Right lobe of liver (tissue), 6 donors: ENCODE measurements at places on chromosomes 11 and 22.

GRCh38 chr11:76783896-76784813 lies 999 bp downstream of the TSKU start:
- H3K4me1 ChIP-seq, result peaks cover 40% of the 10 kb centered on the region
- no peaks in the 10 kb centered on the region for H3K27me3 ChIP-seq
- no peak for DNase-seq
- H3K36me3 ChIP-seq, result peaks cover 8% of the 10 kb centered on the region

- no peak overlapping the region for H3K27ac ChIP-seq
- H3K4me1 ChIP-seq, result peaks cover 9% of the 10 kb centered on the region
These were observed 83.5 kb downstream of the CTTN start for GRCh38 chr11:70481625-70482528.

DNA sequence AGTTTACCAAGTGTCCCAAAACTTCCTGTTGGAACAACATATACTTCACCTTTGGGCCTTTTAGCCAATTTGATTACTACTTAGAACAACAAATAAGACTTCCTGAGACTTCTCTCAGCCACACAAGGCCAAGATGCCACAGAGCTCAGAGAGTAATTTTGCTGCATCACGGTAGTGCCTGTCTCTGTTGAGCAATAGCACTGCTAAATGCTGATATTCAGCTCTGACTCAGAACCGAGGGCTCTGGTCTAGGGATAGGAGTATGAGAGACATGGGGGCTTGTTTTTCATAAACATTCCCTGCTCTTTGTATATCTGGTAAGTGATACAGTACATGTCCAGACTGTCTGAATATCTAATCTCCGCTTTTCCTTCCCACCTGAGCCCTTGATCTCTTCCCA lies 260.4 kb upstream of the ARHGAP20 start:
- no peaks in the 10 kb centered on the region for H3K36me3 ChIP-seq
- H3K27ac ChIP-seq, result no peak overlapping the region
- no peak for DNase-seq
- H3K4me3 ChIP-seq, result no peak overlapping the region
- no peaks in the 10 kb centered on the region for H3K4me1 ChIP-seq
- no peaks in the 10 kb centered on the region for H3K27me3 ChIP-seq

DNA sequence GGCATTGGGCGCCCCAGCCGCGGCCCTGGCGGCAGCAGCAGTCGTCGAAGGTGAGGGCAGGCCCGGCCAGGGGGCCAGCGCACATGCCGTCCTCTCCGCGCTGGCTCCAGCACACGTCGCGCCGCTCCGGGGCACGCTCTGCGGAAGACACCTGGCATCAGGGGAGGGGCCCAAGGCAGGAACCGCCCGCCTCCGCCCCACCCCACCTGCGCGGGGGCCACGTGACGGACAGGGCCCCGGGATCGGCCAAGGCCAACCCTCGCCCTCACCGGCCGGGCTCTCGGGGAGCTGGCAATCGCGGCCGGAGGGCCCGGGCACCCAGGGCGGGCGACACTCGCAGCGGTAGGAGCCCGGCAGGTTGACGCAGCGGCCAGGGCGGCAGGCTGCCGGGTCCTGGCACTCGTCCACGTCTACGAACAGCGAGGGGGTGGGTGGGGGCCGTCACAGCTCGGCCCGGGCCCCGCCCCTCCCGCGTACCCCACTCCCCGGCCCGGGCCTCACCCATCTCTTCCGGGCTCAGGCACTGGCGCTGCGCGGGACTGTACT lies 14.9 kb downstream of the SCYL1 start:
- H3K27ac ChIP-seq, result peak overlapping the region; percentile 79
- H3K4me1 ChIP-seq, result no peaks in the 10 kb centered on the region
- peaks cover 4% of the 10 kb centered on the region for H3K36me3 ChIP-seq
- H3K4me3 ChIP-seq, result peak overlapping the region; percentile 60

- no peak overlapping the region for H3K4me3 ChIP-seq
- H3K27ac ChIP-seq, result no peak overlapping the region
- H3K27me3 ChIP-seq, result no peaks in the 10 kb centered on the region
- no peaks in the 10 kb centered on the region for H3K36me3 ChIP-seq
- peaks cover 2% of the 10 kb centered on the region for H3K4me1 ChIP-seq
These were observed 521.9 kb downstream of the INSC start for GRCh38 chr11:15636521-15637089.

DNA sequence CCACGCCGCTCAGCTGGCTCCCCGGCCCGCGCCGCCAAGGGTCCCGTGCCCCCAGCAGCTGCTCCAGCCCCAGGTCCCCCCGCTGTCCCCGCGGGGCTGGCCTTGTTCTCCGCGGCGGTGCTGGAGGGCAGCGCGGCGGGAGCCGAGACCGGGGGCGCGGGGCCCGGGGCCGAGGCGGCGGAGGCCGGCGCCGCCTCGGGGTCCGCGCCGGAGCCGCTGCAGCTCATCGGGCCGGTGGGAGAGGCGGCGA lies 128 bp downstream of the TAF10 start:
- DNase-seq, result no peak
- H3K4me3 ChIP-seq, result peak overlapping the region; percentile 62
- peaks cover 33% of the 10 kb centered on the region for H3K36me3 ChIP-seq
- H3K27me3 ChIP-seq, result no peaks in the 10 kb centered on the region
